Colonic mucosa (tissue), 4 donors: ENCODE measurements at places on chromosomes 12 and 14. TPM values are rescaled to one million over a fixed set of nuclear protein-coding genes. Genes with fewer than 3 reads are reported as not detected.

Gene DDN
- 0.21 TPM for total RNA-seq

Gene ANKS1B
- total RNA-seq = 1.7 TPM

Gene CAPZA3
- not detected for total RNA-seq

Gene TAS2R7
- total RNA-seq = not detected

Gene UNC79
- 0.21 TPM for total RNA-seq

Gene DDX51
- 22.9 TPM for total RNA-seq

Gene KCNH3
- total RNA-seq = 0.13 TPM

Gene PIWIL1
- not detected for total RNA-seq

Gene NR2C1
- total RNA-seq = 25.7 TPM

Gene NRIP2
- total RNA-seq = 0.77 TPM

Gene GPR135
- 1.4 TPM for total RNA-seq

Gene LRTM2
- not detected for total RNA-seq

Gene PRIMA1
- total RNA-seq = 1.2 TPM

Gene STYK1
- total RNA-seq = 24.5 TPM

Gene OTUB2
- total RNA-seq = 2.2 TPM

Gene ADSS1
- 3.5 TPM for total RNA-seq
